ENCODE measurements at places on chromosomes 1 and 21.

GRCh38 chr1:167165948-167166689, 54.6 kb upstream of the POU2F1 start:
- DNase-seq, result no peak

- no peak for DNase-seq
Observed at GRCh38 chr21:42453986-42454570, 41.9 kb downstream of the RSPH1 start.

GRCh38 chr1:29703596-29704370, 467.5 kb downstream of the PTPRU start:
- DNase-seq, result no peak

GRCh38 chr1:43990271-43991199, 864 bp upstream of the CCDC24 start:
- no peak for DNase-seq

DNA sequence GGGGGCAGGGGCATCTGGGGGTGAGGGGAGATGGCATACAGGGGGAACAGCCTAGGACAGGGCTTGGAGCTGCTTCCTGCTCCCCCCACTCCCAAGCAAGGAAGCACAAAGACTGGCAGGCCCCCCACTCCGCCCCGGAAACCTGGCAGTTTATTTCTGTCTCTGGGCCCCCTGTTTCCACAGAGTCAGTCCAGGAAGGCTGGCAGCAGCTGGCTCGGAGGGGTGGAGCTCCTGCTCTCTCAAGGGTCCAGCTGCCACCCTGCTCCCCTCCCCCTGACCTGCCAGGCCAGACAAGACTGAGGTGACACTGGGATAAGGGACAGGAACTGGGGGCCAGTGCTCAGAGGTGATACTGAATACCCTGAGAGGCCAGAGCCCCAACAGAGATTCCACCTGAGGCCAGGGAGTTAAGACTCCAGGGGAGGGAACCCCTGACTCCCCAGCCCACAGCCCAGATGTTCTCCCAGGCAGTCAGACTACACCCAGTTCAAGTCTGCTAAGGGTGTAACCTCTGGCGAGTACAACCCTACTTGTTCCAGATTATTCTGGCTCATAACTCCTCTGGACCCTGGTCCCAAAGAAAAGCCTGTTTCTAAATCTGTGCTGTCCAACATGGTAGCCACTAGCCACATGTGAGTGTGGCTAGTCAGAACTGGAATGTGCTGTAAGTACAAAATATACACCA, 26.3 kb downstream of the AHDC1 start:
- no peak for DNase-seq

DNA sequence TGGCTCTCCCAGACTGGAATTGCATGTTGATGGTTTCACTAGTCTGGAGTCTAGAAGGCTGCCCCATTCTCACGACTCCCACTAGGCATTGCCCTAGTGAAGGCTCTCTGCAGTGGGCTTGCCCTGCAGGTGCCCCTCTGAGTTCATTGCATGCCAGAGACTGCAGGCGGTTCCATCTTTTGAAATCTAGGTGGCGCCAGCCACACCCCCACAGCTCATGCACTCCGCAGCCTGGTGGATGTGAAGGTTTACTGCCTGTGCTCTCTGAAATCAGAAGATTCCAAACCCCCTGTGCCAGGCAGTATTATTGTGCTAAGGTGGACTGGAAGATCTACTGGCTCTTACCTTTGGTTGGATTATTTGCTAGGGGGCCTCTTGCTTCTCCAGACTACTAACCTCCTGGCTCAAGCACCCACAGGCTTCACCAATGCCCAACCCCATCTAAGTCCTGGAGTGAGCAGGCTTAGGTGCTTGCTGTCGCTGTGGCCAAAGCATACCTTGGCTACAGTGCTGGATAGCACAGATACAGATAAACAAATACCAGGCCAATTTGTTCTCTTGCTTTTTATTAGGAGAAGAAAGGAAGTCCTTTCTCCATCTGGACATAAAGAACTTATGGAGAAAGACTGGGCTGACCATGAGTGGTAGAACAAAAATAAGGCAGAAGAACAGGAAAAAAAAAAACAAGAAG, 83.5 kb upstream of the SIM2 start:
- no peak for DNase-seq

DNA sequence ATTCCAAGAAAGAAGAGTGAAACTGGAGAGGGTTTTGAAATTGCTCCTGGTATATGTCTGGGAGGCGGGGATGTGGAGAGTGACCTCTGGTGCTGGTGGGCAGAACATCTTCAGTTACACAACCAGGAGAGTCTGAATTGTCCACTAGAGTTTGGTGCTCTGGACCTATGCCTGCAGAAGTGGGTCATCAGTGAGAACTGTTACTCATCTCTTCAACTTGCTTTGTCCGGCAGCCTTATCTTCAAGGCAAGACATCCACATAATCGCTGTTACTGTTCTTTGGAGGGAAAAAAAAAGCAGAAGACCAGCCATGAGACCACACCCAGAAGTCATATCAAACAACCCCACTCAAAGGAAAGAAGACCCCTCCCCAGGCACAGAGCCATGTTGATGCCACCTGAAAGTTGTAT, 14.9 kb downstream of the SH2D1B start:
- no peak for DNase-seq

GRCh38 chr21:45598109-45598508, 45.4 kb upstream of the PCBP3 start:
- no peak for DNase-seq

DNA sequence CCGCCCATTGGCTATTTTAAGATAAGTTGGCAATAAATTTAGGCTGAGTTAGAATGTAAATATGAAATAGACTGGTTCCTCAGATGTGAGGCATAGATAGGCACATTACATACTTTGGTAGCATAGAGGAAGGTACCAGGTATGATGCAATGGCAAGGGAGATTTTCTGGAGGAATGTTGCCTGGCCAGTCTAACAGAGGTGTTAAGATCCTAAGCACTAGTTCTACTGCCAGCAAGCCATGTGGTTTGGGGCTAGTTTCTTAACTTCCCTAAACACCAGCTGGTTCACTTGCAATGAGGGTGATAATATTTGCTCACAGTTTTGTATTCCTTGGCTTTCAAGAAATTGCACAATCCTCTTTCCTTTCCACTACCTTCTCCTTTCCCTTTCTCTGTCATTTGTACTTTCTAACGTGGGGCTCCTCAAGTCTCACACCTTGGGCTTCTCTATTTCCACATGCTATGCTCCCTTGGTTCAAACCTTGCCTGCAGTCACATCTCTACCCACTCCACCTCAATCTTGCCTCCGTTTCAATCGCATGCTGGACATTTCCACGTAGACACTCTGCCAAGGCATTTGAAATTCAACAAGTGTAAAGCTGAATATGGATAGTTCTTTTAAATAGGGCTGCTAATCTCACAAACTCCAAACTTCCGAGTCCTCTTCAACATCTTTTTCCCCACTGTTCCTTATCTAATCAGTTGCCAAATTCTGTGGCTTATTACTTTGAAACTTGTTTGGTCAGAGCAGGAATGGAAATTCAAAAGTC, 4.7 kb upstream of the CD55 start:
- no peak for DNase-seq

DNA sequence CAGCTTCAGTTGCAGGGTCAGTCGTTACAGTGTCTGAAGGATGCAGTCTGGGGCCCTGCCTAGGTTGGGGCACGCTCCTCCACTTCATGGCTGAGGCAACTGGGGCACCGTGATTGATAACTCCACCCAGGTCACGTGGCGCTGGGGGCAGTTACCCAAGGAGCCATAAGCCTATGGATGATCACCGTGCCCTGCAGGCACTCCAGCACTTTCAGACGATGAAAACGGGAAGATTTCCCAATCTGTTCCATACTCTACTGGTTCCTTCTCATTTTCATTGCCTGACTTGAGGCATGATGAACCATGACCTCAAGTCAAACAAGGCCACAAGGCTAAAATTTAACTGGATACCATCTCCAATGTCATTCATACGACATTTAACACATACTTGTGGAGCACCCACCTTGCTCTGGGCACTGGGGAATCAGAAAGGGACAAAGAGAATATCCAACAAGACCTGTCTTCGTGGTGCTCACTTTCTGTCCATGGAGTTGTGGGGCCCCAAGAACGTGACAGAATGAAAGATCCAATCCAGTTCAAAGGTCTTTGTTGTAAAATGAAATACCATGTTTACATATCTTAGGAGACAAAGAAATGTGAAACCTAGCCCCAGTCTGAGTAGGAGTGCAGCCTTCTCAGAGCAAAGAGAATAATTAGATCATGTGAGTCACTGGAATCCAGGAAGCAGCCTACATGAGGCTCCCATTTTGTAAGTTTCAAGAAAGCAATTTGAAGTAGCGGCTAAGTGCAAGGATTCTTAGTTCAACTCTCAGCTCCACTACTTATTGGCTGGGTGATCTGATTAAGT, 39.4 kb upstream of the SPOCD1 start:
- no peak for DNase-seq

DNA sequence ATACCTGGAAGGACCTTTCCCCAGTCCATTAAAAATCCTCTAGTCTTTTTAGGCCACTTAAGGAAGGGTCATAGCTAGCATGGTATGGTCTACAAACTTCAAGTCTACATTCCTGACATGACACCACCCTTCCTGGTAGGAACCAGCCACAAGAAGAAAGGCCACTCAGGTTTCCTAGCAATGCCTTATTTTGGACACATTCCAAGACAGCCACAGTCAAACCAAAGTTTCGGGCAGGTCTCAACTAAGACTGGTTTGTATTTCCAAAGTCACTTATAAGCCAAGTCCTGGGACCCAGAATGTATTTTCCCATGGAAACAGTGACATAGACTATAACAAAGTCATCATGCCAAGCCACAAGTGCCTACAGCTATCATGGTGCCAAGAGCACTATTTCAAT, 50.6 kb upstream of the SLC44A3 start:
- DNase-seq, result no peak

DNA sequence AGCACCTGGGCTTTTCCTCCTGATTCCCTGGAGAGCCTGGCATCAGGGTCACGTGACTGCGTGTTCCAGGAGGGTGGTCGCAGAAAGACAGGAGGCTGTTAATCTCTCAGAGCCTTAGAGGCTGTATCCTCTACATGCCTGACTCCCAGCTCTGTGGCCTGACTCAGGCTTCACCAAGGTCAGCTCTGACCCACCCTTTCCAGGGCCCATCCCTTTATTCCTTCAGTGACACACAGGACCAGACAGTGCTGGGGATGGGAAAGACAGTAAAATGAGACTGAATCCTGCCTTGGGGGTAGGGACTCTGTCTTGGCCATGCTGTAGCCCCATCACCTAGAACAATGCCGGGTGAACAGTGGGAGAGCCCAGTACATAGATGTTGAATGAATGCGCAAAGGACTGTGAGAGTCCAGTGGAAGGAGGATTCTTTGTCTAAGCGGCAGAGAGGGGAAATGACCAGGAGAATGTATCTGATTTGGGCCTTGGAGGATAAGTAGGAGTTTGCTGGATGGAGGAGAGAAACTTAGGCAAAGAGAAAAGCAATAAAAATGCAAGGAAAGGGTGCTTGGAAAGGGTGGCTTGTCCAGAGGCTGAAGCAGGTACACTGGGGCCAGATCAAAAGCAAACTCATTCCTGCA, 33.0 kb downstream of the EPHX1 start:
- DNase-seq, result no peak

DNA sequence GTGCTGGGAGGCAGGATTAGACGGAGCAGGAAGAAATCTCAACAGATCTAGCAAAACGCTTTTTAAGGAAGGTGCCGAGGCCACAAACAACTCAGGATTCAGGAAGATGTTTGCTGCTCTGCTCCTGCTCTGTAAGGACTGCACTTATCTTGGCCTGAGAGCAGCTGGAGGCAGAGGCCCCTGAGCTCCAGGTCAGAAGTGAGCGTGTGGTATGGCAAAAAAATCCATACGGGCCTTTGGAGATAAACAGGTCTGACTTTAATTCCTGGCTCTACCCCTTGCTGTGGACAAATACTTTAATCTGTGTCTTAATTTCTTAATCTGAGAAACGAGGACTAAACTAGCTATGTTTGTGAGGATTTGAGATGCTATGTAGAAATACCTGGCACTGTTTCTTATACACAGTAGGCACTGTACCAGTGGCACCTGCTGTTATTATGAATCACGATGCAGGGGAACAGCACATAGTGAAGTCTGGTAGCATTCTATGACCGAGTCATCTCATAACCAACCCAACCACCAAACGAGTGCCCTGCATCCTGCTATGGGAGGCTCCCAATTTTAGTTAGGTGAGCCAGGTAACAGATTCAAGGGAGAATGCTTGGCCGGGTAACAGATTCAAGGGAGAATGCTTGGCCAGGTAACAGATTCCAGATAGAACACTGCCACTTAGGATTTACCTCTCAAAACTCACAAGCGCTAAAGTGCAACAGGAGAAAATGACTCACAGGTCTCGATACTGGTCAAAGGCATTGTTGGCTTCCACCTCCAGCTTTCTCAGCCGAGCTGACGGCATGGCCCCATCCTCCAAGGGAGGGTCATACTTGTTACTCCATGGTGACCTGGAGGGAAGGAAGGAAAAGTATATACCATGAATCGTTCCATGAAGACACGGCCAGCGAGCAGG, 65.9 kb downstream of the SLC66A1 start:
- no peak for DNase-seq

DNA sequence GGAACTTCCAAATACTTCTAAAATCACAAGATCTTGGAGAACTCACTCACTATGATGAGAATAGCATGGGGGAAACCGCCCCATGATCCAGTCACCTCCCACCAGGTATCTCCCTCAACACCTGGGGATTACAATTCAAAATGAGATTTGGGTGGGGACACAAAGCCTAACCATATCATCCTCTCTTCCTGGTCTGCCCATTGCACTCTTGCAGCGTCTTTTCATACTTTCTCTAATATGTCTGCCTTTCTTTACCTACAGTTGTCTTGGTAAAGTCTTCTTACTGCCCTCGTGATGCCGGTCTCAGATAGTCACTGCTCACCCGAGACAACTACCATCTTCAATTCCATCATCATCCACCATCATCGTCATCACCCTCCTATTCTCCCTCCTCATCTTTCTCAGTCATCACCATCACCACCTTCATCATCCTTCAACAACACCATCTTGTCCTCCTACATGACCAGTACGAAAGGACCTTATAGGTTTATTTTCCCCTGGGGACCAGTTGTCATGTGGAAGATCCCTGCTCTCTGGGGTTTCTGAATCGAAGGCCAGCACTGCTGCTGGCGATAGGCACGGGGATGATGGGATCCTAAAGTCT, 58.5 kb upstream of the CASZ1 start:
- no peak for DNase-seq

- no peak for DNase-seq
Observed at GRCh38 chr1:220788900-220789299, 2.2 kb downstream of the MTARC1 start.

DNA sequence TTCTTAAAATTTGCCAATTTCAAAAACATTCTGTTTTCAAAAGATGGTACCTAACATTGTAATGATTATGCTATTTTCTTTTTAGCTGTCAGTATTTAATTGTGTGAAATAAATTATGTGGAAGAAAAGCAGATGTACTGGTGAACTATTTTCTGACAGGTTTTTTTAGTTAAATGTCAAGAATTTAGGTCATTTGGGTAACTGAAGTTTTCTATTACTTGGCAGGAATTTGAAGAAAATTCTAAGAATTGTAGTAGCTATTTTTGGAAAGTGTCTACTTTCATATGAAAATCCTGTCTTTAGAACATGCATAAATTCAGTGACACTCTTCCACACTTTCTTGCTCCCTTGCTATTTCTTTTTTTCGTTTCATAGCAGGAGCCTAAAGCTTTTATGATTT, 28.5 kb upstream of the PTPRC start:
- DNase-seq, result no peak

- peak; percentile 17 for DNase-seq
Observed at GRCh38 chr21:44709426-44710293, 1.7 kb downstream of the TSPEAR start.

GRCh38 chr1:147409886-147410285, 131.4 kb upstream of the BCL9 start:
- DNase-seq, result no peak

All from NCI-H1417 treated with DMSO at 0.1 percent for 48 hours (cell line).